Kidney (tissue), 22 donors: ENCODE measurements at places on chromosomes 12 and 14. TPM values are rescaled to one million over a fixed set of nuclear protein-coding genes. Genes with fewer than 3 reads are reported as not detected.
A peak's percentile ranks its signal among the peaks of the same experiment; 100 is the strongest.

The ETFBKMT gene
- polyA plus RNA-seq: 6.0 TPM

The NEUROD4 gene
- polyA plus RNA-seq: not detected

The IAPP gene
- polyA plus RNA-seq: not detected

The POTEG gene
- not detected for polyA plus RNA-seq

The KRT82 gene
- polyA plus RNA-seq: not detected

The TDP1 gene
- 4.8 TPM for polyA plus RNA-seq

The ZDHHC22 gene
- polyA plus RNA-seq: not detected

The SLC6A12 gene
- polyA plus RNA-seq: 45.6 TPM

The ZNF384 gene
- polyA plus RNA-seq: 19.7 TPM

The KRT77 gene
- not detected for polyA plus RNA-seq

- no peak for DNase-seq
Observed at GRCh38 chr12:125092108-125092871, 27.1 kb downstream of the AACS start.

GRCh38 chr14:68292441-68293215 lies 473.0 kb downstream of the RAD51B start:
- no peak for DNase-seq

- DNase-seq: peak; percentile 74
Observed at GRCh38 chr12:78863482-78864402, 832 bp upstream of the SYT1 start.

- no peak for DNase-seq
Observed at GRCh38 chr14:88775532-88775931, 17.2 kb downstream of the EML5 start.

- DNase-seq: peak; percentile 86
Observed at GRCh38 chr12:109679501-109680263, 33.9 kb upstream of the FAM222A start.

DNA sequence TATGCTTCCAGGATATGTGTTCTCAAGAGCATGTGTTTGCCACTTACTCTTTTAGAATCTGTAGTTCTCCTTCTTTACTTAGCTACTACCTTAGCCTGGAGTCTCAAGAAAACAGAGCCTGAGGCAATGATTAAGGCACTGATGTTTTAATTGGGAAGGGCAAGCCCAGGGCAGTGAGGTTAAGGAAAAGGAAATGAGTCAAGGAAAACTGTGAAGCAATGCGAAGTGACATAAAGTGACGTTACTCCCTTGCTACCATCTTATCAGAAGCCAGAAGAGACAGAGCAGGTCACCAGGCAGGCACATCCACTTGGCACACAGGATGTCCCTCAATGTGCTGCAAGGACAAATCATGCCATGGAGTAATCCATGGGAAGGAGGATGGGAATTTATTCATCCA lies 11.3 kb upstream of the EML5 start:
- no peak for DNase-seq

DNA sequence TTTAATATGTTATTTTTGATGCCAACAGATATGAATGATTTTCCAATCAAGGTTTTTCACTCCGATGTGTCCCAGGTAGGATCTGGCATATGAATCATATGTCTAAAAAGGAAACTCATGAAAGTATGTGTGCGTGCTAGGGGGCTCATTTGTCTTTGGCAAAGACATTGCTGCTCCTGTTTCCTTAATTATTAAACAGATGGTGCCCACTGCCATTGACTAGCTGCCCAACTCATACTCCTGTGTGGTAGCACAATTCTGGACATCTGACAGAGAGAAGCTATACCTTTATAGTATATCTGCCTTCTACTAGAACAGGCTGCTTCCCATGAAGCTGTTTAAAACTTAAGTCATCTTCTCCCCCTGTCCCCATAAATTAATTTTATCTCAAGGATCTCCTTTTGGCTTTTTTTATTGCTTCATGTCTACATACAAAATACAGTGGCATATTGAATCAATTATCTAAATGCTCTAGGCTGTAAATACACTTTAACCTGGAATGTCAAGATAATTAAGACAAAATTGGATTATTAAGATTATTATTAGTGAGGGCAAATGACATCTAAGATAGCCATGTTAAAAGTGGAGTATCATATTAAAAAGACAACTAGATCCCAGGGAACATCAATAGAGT lies 1.4 kb upstream of the PDE3A start:
- DNase-seq: no peak

GRCh38 chr12:48004053-48004941 lies at the start of gene COL2A1:
Gene COL2A1, minus strand, starts transcription at chr12:48004476. Its CDS starts 155 bp downstream, at chr12:48004321.
- peak; percentile 90 for DNase-seq

- DNase-seq: no peak
Observed at GRCh38 chr12:46101485-46101869, 111.1 kb upstream of the SCAF11 start.

DNA sequence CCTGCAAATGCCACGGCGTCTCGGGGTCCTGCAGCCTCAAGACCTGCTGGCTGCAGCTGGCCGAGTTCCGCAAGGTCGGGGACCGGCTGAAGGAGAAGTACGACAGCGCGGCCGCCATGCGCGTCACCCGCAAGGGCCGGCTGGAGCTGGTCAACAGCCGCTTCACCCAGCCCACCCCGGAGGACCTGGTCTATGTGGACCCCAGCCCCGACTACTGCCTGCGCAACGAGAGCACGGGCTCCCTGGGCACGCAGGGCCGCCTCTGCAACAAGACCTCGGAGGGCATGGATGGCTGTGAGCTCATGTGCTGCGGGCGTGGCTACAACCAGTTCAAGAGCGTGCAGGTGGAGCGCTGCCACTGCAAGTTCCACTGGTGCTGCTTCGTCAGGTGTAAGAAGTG lies 16.8 kb downstream of the WNT5B start:
- no peak for DNase-seq

DNA sequence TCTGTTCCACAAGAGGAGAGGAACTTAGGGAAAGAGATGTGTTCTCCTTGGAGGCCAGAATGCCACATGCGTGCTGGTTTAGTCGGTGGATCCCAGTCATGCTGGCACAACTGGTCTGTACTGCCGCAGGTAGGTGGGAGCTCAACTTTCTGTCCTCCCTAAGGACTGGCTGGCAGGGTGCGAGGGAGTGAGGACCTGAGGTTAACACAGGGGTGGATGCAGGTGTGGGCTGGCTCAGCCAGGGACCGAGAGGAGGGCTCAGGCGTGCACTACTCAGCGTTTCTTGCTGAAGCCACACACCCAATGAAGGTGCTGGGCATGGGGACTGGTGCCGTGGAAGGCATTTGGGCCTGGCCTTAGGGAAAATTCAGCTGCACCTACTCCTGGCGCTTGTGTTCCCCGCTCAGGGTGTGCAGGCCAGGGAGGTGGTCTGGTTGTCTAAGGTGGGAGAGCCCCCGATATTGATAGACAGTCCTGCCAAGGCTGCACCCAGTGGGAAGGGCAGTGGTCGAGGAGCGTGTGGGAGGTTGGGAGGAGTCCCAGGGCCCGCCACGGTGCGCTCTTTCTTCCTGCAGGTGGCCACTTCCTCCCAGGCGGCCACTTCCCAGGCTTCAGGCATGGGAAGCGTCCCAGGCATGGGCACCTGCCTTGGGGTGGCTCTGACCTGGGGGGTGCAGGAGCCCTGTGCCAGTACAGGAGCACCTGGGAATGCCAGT lies 138.4 kb downstream of the ADGRD1 start:
- no peak for DNase-seq

DNA sequence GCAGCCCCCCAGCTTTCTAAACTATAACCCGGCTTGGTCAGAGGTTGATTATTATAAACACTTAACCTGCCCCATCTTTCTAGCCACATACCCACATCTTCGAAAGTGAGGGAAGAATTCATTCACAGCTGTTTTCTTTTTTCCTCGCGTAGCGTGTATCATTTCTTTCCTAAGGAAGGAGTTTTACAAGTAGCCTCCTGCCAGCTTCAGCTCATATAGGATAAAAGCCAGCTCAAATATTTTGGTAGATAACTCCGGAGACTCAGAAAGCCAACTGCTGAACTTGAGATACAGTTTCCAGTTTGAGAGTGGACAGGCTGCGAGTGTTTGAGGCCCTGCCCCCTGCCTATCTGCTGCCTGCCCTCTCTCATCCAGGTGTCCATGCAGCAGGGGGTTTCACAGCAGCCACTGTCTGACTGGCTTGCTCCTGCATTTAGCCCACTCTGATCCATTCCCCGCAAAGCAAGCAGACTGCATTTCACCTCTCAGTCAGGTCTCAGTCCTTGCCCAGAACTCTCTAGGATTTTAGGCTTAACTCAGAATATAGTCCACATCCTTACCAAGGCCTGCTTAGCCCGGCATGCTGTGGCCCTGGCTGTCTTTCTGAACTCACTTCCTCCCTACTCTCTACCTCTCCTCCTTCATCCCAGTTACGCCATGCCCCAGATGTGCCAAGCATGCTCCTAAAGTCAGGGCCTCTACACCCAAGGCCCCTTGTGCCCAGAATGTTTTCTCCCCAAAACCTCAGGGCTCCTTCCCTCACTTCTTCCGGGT lies 46.9 kb downstream of the EVL start:
- peak; percentile 19 for DNase-seq

- peak; percentile 97 for DNase-seq
Observed at GRCh38 chr12:57487597-57488401, at the start of gene MARS1. Gene MARS1, plus strand, starts transcription at chr12:57488068. Its CDS starts 23 bp downstream, at chr12:57488091.

- no peak for DNase-seq
Observed at GRCh38 chr14:100214770-100215083, 24.2 kb upstream of the YY1 start.

- no peak for DNase-seq
Observed at GRCh38 chr14:52716155-52716554, 9.2 kb downstream of the PSMC6 start.

DNA sequence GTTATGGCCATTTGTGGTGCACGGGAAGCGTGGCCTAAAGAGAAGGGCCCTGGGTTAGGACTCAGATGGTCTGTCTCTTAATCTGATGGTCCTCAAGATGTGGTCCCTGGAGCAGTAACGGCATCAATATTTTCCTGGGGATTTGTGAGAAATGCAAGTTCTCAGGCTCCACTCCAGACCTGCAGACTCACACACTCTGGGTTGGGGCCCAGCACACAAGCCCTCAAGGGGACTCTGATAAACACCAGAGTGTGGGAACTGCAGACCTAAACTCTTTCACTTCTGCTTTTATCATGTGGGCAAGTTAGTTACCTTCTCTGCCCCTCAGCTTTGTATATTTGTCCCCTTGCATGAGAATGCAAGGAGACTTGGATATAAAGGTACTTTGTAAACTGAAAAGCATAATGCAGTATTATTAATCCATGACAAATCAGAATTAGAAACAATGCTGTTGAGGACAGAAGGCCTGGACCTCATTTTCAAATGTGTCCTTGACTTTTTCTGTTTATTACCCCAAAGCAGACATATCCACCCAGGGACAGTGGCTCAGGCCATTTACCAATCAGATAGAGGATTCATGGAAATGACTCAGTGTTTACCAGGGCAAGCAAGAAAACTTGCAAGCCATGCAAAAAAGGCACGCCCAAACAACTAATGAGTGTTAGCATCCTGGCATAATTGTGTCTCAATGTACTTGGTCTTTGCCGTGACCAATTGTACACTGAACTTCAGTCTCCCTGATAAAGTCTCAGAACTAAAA lies 157.0 kb downstream of the ASCL1 start:
- no peak for DNase-seq

GRCh38 chr12:75483431-75483830 lies 2.9 kb downstream of the GLIPR1 start:
- DNase-seq: no peak

DNA sequence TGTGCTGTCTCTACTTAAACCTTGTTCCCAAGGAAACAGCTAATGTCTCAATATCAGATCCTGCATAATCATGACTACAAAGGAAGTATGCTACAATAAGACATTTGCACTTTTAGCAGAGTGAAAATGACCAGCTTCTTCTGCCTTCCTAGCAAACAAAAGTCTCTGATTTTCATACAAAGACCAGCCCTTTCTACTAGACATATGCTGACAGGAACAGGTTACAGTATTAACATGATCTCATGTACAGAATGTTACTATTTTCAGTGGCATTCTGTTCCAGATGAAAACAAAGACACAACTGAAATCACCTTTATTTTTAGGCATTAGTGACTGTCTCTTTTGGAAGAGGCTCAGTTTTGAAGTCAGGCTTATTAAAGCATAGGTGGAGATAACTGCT lies 228.6 kb downstream of the MED13L start:
- DNase-seq: no peak

GRCh38 chr12:103743788-103744187 lies 97.2 kb downstream of the NT5DC3 start:
- no peak for DNase-seq

DNA sequence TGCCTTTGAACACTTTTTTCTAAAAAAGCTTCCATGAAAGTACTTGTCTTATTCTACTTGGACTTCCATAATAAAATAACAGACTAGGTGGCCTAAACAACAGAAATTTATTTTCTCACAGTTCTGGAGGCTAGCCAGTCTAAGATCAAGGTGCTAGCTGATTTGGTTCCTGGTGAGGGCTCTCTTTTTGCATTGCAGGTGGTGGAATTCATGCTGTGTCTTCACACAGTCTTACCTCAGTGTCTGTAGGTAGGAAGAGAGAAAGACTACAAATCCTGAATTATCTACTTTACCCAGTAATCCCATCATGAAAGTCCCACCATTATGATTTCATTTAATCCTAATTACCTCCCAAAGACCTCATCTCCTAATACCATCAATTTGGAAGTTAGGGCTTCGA lies 356.0 kb downstream of the NAV3 start:
- no peak for DNase-seq

- DNase-seq: no peak
Observed at GRCh38 chr12:42385326-42385841, 59.4 kb downstream of the PPHLN1 start.

DNA sequence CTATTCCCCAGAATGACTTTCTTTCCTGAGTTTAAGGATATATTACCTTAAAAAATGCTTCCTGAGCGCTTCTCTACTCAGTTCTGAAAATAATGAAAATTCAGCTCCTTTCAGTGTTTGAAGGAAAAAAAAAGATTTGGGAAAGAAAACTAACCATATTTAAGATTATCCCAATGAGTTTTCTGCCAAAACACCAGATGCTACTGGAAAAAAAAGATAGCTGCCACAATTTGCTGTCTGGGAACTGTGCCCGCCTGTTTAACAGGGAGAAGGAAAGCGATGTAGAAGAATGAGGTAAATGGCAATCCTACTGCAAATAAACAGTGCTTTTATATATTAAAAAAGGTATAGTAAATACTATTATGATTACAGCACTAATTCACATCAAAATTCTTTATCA lies 367.6 kb upstream of the PRICKLE1 start:
- no peak for DNase-seq

DNA sequence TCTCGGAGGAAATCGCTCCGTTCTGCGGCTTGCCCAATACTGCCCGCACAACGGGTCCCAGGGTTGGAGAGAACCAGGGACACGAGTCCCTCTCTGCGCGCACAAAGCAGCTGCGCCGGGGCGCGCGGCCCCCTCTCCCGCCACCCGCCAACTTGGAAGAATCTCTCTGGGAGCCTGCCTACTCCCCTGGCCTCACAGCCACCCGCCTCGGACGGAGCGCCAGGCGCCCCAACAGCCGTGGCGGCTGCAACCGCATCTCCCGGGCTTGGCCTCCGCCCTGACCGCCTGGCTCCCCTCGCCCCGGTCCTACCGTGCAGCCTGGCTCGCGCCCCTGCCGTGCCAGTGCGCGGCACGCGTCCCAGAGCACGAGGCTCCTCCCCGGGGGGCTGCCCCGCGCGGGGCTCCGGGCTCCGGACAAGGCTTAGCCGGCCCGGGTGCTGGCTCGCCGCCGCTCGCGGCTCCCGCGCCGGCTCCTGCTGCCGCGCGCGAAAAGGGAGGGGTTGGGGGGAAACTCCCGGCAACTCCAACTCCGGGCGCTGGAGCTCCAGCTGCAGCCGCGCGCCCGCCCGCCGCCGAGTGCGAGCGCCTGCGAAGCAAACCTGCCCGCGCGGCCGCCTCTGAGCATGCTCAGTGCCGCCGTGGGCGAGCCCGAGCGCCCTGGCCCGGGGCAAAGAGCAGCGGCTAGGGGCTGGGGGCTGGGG lies at the start of gene STXBP6:
TSS of gene STXBP6 (minus strand) at position 580 of the 701 bp plus-strand sequence. CDS start 75,329 bp downstream, outside the sequence.
- peak; percentile 93 for DNase-seq

GRCh38 chr12:62934239-62934798 lies 631 bp downstream of the PPM1H start:
- DNase-seq: peak; percentile 62

GRCh38 chr14:103697603-103698379 lies 17.5 kb downstream of the XRCC3 start:
- DNase-seq: no peak
